Colonic mucosa (tissue), 4 donors: ENCODE measurements at places on chromosomes 4 and X.

DNA sequence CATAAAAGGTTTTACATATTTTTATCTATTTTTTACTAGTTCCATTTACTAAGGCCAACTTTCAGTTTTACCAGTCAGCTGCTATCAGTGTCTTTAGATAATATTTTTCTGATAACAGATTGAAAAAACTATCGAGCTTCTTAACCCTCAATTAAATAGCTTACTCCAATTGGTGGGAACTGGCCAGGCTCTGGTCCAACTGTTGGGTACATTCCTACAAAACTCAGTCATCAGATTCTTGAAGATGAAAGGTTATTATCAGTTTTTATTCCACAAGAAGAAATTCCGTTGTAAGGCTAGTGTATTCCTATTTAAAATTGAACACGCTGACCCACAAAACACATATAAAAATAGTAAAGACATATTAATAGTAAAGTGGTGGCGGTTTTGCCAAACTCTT lies 346.2 kb downstream of the MAPK10 start:
- H3K27me3 ChIP-seq, result no peaks in the 10 kb centered on the region
- no peak overlapping the region for H3K4me3 ChIP-seq
- H3K36me3 ChIP-seq, result no peaks in the 10 kb centered on the region
- H3K27ac ChIP-seq, result no peak overlapping the region

DNA sequence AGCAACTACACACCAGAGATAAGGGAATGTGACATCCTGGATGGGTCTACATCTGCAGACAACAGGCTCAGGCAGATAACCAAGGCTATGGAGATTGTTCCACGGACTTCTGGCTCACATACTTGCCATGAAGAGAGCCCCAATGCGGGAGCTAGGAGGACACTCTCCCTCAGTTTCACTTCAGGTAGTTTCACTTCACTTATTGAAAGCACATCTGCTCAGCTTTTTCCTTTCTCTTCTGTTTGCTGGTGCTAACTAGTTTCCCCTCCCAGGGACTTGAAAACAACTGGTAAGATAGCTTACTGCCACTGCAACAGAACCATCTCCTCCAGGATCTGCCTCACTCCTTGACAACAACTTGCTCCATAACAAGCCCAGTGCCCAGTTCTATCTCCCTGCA lies 1.4 kb upstream of the CT47C1 start:
- no peaks in the 10 kb centered on the region for H3K27me3 ChIP-seq
- H3K4me1 ChIP-seq, result no peaks in the 10 kb centered on the region
- DNase-seq, result no peak
- no peak overlapping the region for H3K27ac ChIP-seq
- no peaks in the 10 kb centered on the region for H3K36me3 ChIP-seq

DNA sequence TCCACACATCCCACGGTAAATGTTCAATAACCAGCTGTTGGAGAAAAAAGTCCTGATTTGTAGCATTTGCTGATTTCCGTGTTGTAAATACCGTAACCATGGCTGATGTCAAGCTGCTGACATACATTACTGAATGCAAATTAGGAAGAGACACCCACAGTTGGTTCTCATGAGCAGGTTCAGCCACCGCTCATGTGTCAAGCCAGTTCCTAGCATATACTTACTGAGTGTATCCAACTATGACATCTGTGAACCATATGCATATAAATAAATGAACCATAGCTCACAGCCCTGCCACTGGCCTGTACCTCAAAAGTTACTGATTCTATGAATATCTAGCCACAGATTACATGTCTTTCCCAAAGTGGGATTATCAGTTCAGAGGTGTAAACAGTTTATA lies 29.5 kb downstream of the FHDC1 start:
- H3K4me1 ChIP-seq, result no peaks in the 10 kb centered on the region
- no peaks in the 10 kb centered on the region for H3K36me3 ChIP-seq
- no peak for DNase-seq
- no peak overlapping the region for H3K27ac ChIP-seq
- H3K27me3 ChIP-seq, result no peaks in the 10 kb centered on the region

DNA sequence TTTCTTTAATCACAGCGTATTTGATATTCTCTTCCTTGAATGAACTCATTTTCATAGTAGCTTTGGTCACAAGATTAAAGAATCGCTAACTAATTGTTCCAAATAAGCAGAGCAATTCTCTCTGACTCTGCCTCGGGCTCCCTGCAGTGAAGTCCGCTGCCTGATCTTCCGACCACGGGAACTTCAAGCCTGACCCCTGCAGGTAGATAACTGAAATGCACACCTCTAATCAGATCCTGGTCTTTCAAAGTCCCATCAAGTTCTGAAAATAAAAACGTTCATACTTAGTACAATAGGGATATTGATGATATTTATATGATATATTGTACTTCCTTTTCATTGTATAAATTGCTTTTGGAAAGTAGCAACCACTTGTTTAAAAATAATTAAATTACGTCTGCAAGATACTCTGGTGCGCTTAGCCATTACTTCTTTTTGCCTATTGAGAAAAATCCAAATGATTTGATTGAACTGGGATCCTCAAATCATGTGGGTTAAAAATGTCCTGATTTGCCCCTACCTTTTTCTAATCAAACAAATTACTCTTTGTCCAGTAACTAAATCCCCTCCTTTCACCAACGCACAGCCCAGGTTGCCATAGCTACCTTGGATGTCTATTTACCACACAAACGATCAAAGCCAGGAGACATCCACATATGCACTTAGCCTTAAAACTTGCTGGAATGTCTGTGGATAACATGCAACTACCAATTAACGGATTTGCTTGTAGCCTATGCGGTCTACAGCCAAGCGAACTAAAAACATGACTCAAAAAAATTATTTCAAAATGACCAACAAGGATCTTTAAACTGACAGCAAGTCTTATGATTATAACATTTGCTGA lies 4.2 kb downstream of the MID1 start:
- DNase-seq, result peak; percentile 58
- H3K4me1 ChIP-seq, result no peaks in the 10 kb centered on the region
- H3K27me3 ChIP-seq, result no peaks in the 10 kb centered on the region
- no peaks in the 10 kb centered on the region for H3K36me3 ChIP-seq
- no peak overlapping the region for H3K27ac ChIP-seq
- no peak overlapping the region for H3K4me3 ChIP-seq

GRCh38 chr4:69831646-69832325 lies 28.2 kb downstream of the SULT1E1 start:
- DNase-seq, result peak; percentile 43
- no peaks in the 10 kb centered on the region for H3K36me3 ChIP-seq
- peak overlapping the region; percentile 16 for H3K4me3 ChIP-seq
- H3K27me3 ChIP-seq, result no peaks in the 10 kb centered on the region

- no peaks in the 10 kb centered on the region for H3K4me1 ChIP-seq
- no peaks in the 10 kb centered on the region for H3K27me3 ChIP-seq
- no peak overlapping the region for H3K4me3 ChIP-seq
- H3K27ac ChIP-seq, result no peak overlapping the region
- DNase-seq, result no peak
These were observed 16.7 kb upstream of the WDR44 start for GRCh38 chrX:118329175-118329574.

DNA sequence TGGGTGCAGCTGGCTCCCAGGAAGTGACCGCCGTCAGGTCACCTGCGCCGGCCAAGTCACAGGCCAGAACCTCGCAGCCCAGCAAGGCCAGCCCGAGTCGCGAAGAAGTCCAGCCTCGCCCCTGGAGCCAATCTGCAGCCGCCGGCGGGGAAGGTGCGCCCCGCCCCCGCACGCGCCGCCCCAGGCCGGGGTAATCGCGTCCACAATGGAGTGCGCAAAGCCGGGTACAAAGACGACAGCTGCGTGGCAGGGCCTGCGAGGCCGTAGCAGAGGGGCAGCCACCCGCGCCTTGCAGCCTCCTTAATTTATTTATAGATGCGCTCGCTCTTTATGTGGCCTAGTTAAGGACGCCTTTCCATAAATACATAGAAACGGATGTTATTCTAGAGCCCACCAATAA lies 139.4 kb upstream of the CPEB2 start:
- H3K4me3 ChIP-seq, result no peak overlapping the region
- no peaks in the 10 kb centered on the region for H3K27me3 ChIP-seq
- no peak overlapping the region for H3K27ac ChIP-seq
- H3K4me1 ChIP-seq, result no peaks in the 10 kb centered on the region
